ENCODE measurements at places on chromosomes 2 and 18. TPM values are rescaled to one million over a fixed set of nuclear protein-coding genes. Genes with fewer than 3 reads are reported as not detected.

DNA sequence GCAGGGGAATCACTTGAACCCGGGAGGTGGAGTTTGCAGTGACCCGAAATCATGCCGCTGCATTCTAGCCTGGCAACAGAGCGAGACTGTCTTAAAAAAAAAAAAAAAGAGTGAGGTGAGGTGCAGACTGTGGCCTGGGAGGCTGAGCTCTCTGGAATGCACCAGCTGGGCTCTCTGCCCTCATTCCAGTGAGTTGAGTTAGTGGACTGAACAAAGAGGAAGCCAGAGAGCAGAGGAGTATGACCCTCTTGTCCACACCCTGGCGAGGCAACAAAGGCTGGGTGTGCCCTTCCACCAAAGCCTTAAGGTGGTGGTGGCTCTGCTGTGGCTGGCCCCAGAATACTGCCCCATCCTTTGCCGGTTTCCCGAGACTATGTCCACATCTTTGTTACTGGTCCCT, 71.3 kb upstream of the ACKR3 start:
- no peak overlapping the region for H3K27ac ChIP-seq
- H3K36me3 ChIP-seq: no peaks in the 10 kb centered on the region
- no peaks in the 10 kb centered on the region for H3K27me3 ChIP-seq
- H3K4me3 ChIP-seq: no peak overlapping the region

DNA sequence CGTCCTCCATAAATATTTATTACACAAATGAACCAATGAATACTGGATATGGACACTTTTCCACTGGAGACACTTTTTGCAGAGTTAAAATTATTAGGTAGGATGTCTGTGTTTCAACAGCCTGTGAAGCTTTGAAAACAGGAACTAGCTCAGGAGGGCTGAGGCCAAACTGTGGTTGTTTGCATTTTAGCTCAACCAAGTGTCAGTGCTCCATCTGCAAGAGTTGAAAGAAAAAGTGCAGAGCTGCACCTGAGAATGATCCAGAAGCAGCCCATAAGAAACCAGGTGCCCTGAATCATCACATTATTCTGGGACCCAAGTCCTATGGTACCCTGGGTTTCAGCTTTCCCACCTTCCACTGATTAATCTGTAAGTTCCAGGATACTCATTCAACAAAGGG, 180.4 kb downstream of the TRIB2 start:
- no peak overlapping the region for H3K4me3 ChIP-seq
- no peaks in the 10 kb centered on the region for H3K4me1 ChIP-seq
- DNase-seq: no peak

DNA sequence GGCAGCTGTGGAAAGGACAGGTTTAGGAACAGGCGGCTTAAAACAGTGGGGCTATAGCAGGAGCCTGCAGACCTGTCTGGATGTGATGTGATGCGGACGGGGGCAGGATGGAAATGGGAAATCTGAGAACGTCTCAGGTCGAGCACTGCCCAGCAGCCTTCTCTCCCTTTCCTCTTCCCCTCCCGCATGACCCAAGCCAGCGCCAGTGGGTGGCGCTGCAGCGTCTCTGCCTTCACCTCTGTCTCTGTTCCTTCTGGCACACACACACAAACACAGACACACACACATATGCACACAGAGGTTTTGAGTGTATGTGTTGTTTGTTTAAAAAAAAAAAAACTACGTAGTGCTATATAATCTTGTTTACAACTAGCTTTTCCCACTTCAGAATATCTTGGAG, 82.0 kb upstream of the SLC66A3 start:
- no peaks in the 10 kb centered on the region for H3K4me1 ChIP-seq
- no peak overlapping the region for H3K4me3 ChIP-seq
- DNase-seq: no peak
- no peak overlapping the region for H3K27ac ChIP-seq

SPC25 gene
- total RNA-seq: 0.51 TPM

CFAP65 gene
- total RNA-seq: not detected
